Hematopoietic multipotent progenitor cell treated with erythropoietin and hydrocortisone succinate and interleukin-3 and kit ligand, for 15 days (in vitro differentiated cells): ENCODE measurements at places on chromosomes 5 and 9.

DNA sequence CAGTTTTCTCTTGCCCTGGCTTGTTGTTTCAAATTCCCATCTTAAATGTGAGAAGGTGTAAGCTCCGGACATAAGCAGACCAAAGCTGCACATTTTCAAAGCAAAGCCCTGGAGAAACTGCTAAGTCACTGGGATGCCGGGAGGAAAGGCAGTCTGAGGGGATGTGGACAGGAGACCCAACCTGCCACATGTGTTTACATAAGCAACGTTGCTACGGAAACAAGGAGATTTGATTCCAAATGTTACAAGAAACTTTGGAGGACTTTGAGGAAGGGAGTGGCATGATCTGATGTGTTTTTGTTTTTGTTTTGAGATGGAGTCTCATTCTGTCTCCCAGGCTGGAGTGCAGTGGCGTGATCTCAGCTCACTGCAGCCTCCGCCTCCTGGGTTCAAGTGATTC, 25.7 kb upstream of the INSYN2B start:
- no peak for DNase-seq

GRCh38 chr5:67120032-67120431, 76.6 kb downstream of the CD180 start:
- no peak for DNase-seq

DNA sequence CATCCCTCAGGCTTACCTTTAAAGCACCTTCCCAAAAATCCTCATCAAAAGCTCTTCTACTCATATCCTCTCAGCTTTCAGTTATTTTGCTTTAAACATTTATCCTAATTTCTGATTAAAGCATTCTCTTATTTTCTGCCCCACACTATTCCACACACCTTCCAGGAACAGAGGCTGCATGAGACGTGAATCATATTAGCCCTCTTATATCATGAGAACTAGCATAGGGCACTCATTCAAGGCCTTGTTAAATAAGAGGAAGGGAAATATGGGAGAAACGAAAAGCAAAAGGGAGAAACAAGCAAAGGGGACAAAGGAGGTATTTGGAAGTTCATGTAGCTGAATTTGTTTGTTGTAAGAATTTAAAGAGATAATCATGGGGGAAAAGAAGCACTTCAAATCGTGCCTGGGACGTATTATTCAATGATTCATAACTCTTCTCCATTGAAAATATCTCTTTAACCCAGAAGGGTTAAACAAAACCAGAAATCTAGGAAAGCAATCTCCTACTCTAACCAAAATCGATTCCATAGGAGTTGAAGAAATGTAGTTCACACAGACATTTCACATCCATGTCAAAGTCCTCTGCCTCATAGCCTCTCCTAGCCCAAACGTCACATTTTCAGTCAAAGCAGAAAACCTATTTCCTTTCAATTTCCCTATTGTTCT, 4.1 kb downstream of the ALDH1A1 start:
- DNase-seq: no peak

- no peak for DNase-seq
Measured at GRCh38 chr5:79318935-79319614, 83.1 kb downstream of the JMY start.

DNA sequence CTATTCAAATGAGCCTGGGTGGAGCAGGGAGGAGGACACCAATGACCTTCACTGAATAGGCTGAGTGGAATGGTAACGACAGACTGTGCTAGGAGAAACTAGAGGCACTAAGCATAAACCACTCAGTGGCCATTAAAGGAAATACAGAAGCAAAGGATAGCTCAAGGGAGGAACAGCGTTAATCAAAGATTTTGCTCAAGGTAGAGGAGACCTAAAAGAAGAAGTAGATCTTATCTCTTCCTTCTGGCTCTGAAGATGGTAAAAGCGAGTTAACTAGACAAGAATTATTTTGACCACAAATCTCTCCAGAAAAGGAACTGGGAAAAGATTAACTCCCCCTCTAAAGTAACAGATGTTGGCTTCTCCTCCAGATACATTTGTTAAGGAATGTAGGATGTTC, 299.6 kb downstream of the EPB41L4A start:
- DNase-seq: no peak
